ENCODE measurements at places on chromosomes 16 and 17.

DNA sequence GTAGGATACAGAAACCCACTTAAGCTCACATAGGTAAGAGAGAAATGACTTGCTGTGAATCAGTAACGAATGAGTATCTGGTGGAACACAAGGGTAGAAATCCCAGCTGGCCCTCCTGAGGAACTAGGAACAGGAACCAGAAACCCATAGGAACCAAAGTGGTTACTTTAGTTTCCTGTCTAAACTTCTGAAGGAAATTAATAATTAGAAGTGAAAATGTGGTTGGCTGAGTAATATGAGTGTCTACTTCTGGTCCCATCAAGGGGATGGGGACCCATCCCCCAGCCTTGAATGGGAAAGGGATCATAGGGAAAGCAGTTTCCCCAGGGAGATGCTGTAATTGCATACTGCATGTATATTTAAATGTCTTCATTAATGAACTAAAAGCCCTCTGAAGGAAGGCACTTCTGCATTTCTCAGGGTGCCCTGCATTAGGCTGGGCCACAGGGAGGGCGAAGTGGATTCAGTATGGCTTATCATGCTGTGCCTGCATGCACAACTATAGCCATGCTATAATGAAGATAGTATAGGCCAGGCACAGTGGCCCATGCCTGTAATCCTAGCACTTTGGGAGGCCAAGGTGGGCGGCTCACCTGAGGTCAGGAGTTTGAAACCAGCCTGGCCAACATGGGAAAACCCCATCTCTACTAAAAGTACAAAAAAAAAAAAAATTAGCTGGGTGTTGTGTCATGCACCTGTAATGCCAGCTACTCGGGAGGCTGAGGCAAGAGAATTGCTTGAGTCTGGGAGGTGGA lies 45.6 kb downstream of the CYB5B start:
- DNase-seq = no peak

- DNase-seq = no peak
Measured at GRCh38 chr17:29194669-29195068, 14.5 kb upstream of the MYO18A start.

DNA sequence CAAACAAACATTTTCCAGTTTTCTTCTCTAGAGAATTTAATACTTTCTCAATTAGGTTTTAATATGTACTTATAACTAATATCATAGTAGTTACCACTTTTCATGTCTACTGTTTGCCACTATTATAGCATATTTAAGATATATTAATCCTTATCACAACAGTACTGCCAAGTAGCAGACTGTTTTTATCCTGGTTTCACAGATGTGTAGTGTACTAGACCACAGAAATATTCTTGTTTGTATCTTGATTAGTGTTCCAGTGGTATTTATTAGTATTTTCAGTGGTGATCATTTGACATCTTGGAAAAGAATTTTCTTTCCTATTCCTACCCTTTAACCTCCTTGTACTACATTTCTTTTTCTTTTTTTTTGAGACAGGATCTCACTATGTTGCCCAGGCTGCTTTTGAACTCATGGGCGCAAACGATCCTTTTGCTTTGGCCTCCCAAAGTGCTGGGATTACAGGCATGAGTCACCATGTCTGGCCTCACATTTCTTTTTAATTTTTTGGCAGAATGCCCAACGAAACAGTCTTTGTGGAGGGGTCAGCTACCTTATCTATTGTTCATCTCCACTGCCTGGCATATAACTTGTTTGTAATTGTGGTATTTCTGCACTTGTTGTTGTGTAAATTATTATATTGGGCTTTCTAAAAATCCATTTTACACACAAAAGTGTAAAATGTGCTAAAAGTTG lies 27.2 kb downstream of the MAP2K4 start:
- no peak for DNase-seq

GRCh38 chr16:19113577-19114358 lies at the start of gene ITPRIPL2:
TSS of gene ITPRIPL2 (plus strand) at chr16:19113964. CDS start at chr16:19114462, 498 bp downstream.
- DNase-seq = no peak

DNA sequence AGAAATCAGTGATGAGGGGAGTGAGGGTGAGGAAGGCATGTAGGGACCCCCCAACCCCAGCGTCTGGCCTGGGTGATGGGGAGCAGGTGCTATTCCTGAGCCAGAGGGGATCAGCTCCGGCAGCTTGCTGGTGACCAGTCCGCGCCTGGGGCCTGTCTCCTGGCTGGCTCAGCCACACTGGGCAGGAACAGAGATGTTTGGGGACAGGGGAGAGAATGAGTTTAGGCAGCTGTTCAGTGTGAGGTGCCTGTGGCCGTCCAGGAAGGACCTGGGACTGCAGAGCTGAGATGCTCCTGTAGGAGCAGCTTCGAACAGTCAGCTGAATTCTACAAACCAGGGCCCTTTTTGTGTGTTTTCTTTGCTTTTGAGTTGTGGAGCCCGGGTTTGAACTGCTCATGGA lies 23.2 kb upstream of the SPNS2 start:
- no peak for DNase-seq

GRCh38 chr16:27495191-27495590 lies 54.5 kb downstream of the GTF3C1 start:
- DNase-seq = no peak

GRCh38 chr17:79840269-79840988 lies 1.2 kb upstream of the CBX4 start:
- DNase-seq = no peak

- DNase-seq = no peak
Measured at GRCh38 chr17:34257299-34257985, 2.4 kb downstream of the CCL2 start.

- no peak for DNase-seq
Measured at GRCh38 chr17:39676198-39676819, 8.1 kb downstream of the PNMT start.

DNA sequence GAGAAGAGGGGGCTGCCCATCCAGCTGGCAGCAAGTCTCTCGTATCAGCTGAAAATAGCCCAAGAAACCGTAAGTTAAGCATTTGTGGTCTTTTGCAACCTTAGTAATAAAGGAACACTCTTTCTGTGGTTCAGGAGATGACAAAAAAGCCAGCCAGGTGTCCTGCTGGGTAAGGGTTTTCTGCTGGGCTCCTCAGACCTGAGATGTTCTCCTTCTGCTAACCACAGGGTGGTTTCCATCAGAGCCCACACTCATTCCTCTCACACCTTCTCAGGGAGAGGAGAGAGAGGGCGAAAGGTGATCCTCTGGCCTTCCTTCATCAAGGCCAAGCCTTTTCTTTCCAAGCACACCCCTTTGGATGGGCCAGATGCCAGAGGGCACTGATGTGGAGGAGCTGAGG lies 70.7 kb downstream of the TEX14 start:
- DNase-seq = no peak

- DNase-seq = no peak
Measured at GRCh38 chr17:29929006-29929532, 959 bp downstream of the SSH2 start.

DNA sequence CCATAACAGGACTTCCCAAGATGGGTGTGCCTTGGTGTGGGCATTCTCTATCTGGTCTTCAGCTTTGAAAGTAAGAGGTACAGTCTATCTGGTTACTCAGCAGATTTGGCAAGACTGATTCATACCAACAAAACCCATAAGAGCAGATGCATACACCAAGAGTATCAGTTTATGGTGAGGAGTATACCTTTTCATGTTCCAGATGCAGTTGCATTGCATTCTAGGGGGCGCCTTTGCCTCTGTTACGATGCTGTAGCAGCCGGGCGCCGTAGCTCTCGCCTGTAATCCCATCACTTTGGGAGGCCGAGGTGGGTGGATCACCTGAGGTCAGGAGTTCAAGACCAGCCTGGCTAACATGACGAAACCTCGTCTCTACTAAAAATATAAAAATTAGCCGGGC lies 31.1 kb upstream of the CARMIL2 start:
- no peak for DNase-seq

DNA sequence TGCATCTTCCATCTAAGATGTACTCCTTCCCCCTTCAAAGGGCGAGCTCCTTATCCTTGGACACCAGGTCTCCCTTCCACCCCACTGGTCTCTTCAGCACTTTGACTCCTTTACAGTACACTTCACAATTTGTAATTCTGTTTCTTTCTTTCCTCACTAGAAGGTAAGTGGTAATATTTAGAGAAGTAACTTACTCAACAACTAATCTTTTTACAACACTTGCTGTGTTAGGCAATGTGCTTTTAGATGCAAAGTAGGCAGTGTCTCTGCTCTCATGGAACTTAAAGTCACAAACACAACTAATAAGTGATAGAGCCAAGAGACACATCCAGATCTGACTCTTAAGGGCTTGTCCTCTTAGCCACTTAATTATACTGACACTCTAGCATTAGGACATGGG lies 6.4 kb downstream of the SIAH1 start:
- DNase-seq = no peak

DNA sequence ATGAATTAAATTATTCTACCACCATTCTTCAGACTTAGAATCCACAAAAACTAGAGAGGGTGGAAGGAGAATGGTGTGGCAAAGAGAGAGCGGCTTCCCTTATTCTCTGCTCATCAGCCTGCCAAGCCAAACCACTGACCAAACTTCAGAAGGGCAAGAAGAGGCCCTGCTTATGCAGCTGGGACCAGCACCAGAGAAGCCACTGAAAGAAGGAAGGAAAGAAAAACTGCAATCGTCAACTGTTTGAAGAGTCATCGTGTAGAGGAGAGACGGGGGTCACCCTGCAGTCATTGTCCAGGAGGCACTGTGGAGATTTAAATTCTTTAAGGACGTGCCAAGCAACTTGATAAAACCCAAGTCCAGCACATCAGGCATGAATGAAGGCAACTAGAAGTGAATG lies 15.6 kb downstream of the PMP22 start:
- no peak for DNase-seq

- DNase-seq = no peak
Measured at GRCh38 chr17:37090941-37091340, 142.2 kb downstream of the AATF start.

- DNase-seq = no peak
Measured at GRCh38 chr17:65290616-65291015, 153.4 kb downstream of the RGS9 start.

GRCh38 chr17:28812748-28813377 lies 29.7 kb downstream of the FAM222B start:
- DNase-seq = peak; percentile 62

DNA sequence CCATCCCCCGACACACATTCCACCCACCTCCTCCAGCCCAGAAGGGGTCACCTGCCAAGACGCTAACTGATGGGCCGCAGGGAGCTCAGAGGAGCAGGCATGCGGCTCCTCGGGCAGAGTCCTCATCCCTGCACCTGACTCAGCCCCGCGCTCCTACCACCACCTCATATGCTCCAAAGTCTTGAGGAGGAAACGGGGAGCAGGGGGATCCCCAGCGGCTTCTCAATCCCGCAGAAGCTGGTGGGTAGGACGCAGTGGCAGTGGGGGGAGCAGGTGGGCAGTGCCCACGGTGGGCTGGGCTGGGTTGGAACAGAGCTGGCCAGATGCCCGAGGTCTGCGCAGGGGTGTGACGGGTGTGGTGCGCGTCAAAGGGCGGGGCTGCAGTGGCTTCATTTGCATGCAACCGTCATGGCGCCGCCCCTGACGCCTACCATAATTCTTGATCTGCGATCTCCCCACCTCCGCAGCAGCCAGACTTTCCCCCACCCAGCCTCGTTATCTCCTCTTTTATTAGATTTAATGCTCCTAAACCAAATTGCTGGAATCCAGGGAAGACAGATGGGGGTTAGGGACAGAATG lies 39.0 kb upstream of the EMP2 start:
- DNase-seq = no peak

DNA sequence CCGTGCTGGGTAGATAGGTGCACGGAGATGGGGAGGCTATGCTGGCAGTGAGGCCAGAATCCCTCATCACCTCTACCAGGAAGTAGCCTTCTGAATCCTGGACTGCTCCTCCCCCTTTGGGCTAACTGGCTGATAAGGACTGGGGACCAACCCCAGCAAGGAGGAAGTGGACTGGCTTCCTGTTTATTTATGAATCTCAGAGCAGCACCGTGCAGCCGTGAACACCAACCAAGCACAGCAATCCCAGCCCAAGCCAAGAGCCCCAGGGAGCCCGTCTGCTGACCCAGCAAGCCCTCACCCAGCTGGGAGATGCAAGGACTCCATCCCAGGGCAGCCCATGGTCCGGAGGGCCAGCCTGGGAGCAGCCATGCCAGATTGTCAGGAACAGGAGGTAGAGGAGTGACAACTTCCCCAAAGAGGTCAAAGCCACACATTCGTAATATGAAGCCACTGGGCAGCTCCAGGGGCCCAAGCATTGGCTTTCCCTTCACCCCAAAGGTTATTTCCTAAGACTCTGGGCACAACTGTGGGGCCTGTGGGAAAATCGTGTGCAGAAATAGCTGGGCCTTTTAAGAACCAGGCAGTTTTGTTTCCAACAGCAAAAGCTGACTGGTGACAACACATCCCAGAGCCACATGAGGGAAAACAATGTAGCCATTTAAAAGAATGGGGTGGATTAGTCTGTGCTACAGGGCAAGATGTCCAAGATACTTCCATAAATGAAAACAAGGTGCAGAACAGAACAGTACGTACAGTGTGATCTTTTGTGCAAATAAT lies 23.9 kb downstream of the PHB1 start:
- no peak for DNase-seq

DNA sequence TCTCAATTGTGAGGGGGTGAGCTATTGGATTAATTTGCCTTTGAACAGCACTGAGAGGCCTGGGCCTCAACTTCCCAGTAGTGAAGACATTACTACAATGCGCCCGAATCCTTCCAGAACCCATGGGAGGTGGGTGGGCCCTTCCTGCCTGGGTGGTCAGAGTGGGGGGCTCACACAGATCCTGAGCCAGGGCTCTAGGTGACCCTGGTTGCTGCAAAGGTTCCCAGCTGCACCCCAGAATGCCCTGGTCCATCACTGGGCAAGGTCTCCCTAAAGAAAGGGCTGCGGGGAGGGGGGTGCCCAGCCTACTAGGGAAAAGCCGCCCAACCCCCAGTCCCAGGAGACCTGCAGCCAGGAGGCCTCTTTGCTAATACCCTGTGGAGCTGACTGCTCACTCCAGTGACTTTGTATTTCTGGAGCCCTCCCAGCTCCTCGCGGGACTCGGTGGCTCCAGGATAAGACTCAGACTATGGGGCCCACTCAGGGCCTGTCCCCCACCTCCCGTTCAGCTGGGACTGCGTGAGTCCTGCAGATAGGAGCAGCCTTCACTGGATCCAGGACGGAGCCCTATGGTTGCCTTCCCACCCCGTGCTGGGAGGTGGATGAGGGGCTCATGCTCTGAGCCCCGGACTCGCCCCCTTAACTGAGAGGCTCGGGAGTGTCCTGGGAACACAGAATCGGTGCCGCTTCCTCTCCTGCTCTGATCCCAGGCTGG lies 40.2 kb downstream of the SLC7A5 start:
- DNase-seq = no peak
